Hepatocyte (in vitro differentiated cells): ENCODE measurements at places on chromosomes 4 and X. TPM values are rescaled to one million over a fixed set of nuclear protein-coding genes. Genes with fewer than 3 reads are reported as not detected.

DGAT2L6 gene
- total RNA-seq: not detected in 2 replicates

RENBP gene
- total RNA-seq: 22.2 and 22.8 TPM in 2 replicates

- DNase-seq: no peak
Measured at GRCh38 chr4:5416637-5417036, 291.7 kb downstream of the EVC2 start.

DNA sequence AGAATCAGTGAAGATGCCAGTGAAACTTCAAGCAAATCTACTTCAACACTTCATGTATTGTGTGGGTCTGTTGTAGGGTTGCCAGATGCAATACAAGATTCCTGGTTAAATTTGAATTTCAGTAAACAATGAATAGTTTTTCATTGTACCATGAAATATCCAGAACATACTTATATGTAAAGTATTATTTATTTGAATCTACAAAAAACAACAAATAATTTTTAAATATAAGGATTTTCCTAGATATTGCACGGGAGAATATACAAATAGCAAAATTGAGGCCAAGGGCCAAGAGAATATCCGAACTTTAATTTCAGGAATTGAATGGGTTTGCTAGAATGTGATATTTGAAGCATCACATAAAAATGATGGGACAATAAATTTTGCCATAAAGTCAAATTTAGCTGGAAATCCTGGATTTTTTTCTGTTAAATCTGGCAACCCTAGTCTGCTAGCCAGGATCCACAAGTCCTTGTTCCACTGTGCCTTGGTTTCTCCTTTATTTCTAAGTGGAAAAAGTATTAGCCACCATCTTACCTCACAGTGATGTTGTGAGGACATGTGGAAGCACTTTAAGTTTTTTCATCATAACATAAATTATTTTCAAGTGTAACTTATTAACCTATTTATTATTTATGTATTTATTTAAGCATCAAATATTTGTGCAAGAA, 2.3 kb downstream of the CXCL8 start:
- DNase-seq: no peak

DNA sequence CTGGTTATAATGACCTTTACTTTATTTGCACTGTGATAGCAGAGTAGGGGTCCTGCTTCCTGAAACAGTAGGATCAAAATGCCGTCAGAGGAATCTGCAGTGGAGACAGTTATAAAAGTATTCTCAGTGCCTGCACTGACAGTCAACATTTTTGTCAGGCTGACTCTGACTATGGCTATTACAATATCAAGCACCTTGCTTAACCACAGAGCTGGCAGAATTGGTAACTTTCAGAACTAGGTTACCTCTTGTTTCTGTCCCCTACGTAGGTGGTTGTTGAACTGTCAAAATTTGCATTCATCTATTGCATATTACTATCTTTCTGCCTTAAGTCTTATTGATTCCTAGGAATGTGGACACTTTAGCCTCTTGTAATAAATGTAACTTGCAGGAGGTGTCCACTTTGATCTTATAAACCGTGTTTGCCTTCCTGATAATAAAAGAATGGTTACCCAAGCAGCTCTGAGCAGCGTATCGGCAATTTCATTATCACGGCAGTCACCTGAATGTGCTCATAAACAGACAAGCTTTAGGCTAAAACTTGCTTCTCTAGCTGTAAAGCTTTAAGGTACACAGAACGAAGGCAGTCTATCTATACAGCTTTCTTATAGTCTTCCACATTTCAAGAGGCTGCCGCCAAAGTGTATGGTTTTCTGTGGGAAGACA, 353.0 kb upstream of the GALNT7 start:
- peak; percentile 57 for DNase-seq
